ENCODE measurements at places on chromosomes 6 and 20. TPM values are rescaled to one million over a fixed set of nuclear protein-coding genes. Genes with fewer than 3 reads are reported as not detected.

The POM121L2 gene
- not detected for polyA plus RNA-seq

The CDH4 gene
- polyA plus RNA-seq, result 24.1 TPM

The KCNK17 gene
- 0.60 TPM for polyA plus RNA-seq

- peaks cover 18% of the 10 kb centered on the region for H3K4me1 ChIP-seq
- H3K36me3 ChIP-seq, result no peaks in the 10 kb centered on the region
- no peak for DNase-seq
- H3K27ac ChIP-seq, result peak overlapping the region; percentile 63
- no peaks in the 10 kb centered on the region for H3K27me3 ChIP-seq
These were observed 672 bp downstream of the CARMIL1 start for GRCh38 chr6:25279748-25280343.

- peak overlapping the region; percentile 8 for H3K27ac ChIP-seq
- DNase-seq, result no peak
- H3K27me3 ChIP-seq, result no peaks in the 10 kb centered on the region
- no peaks in the 10 kb centered on the region for H3K36me3 ChIP-seq
These were observed 115.6 kb downstream of the TMEM170B start for GRCh38 chr6:11653028-11653583.

GRCh38 chr6:162526960-162527359, 200.6 kb downstream of the PRKN start:
- H3K4me1 ChIP-seq, result no peaks in the 10 kb centered on the region
- no peak overlapping the region for H3K27ac ChIP-seq
- DNase-seq, result no peak
- no peak overlapping the region for H3K4me3 ChIP-seq
- no peaks in the 10 kb centered on the region for H3K36me3 ChIP-seq
- no peaks in the 10 kb centered on the region for H3K27me3 ChIP-seq

DNA sequence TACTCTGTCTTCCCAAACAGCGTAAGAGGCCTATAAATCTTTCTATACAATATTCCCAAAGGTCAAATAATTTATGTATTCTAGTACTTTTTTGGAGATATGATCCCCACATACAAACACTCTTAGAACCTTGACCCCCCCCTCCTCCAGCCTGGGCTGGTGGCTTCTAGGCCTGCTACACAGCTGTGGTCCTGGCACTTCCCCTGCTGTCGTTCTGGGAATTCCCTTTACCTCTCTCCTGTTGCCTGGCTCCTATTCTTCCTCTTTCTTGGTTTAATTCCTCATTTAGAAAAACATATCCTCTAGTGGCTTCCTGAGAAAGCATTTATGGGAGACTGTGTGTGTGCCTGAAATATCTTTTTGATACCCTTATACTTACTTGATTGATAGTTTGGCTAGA, 4.1 kb upstream of the TXLNB start:
- H3K4me1 ChIP-seq, result no peaks in the 10 kb centered on the region
- H3K36me3 ChIP-seq, result no peaks in the 10 kb centered on the region
- H3K4me3 ChIP-seq, result no peak overlapping the region
- no peak for DNase-seq
- H3K27ac ChIP-seq, result no peak overlapping the region
- H3K27me3 ChIP-seq, result no peaks in the 10 kb centered on the region

DNA sequence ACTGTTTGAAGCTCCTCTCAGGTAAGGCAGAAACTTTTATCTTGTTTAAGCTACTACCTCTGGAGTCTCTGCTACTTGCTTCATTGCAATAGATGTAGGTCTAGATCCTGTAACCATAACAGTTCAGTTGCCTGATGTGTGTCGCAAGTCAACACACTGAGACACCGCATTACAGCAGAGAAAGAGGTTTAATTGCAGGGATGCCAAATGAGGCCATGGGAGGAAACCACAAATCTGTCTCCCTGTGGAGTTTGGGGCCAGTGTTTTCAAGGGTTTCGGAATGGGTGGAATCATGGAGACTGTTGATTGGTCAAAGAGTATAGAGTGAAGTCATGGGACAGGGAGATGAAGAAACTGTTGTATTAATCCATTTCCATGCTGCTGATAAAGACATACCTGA, 57.1 kb upstream of the RBM24 start:
- no peaks in the 10 kb centered on the region for H3K27me3 ChIP-seq
- no peak overlapping the region for H3K27ac ChIP-seq
- H3K4me1 ChIP-seq, result no peaks in the 10 kb centered on the region
- H3K4me3 ChIP-seq, result no peak overlapping the region
- no peaks in the 10 kb centered on the region for H3K36me3 ChIP-seq
- DNase-seq, result no peak

- no peaks in the 10 kb centered on the region for H3K36me3 ChIP-seq
- no peaks in the 10 kb centered on the region for H3K4me1 ChIP-seq
- DNase-seq, result no peak
- no peaks in the 10 kb centered on the region for H3K27me3 ChIP-seq
These were observed 71.8 kb upstream of the TIAM2 start for GRCh38 chr6:154923199-154923869.

GRCh38 chr6:41900861-41901260, 5.7 kb upstream of the USP49 start:
- DNase-seq, result no peak
- H3K27ac ChIP-seq, result no peak overlapping the region
- H3K27me3 ChIP-seq, result no peaks in the 10 kb centered on the region
- H3K4me3 ChIP-seq, result no peak overlapping the region
- peaks cover 11% of the 10 kb centered on the region for H3K36me3 ChIP-seq

GRCh38 chr6:74249658-74250057, 553.7 kb downstream of the CD109 start:
- no peak overlapping the region for H3K4me3 ChIP-seq
- no peaks in the 10 kb centered on the region for H3K36me3 ChIP-seq
- H3K27ac ChIP-seq, result no peak overlapping the region
- H3K27me3 ChIP-seq, result no peaks in the 10 kb centered on the region
- H3K4me1 ChIP-seq, result no peaks in the 10 kb centered on the region
- no peak for DNase-seq

DNA sequence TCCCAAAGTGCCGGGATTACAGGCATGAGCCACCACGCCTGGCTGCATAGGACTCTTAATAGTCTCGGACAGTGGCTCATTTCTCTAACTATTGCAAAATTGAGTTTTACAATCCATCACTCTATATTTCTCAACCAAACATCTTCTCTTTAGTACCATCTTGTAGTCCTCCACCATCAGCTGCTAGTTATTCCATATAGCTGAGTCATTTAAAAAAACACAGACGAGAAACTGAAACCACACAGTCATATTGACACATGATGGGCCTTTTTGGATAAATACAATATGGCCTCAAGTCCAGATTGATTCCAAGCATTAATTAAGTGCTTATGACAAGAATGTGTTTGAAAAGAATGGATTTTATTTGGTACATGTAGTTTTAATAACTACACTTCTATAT, 599.1 kb downstream of the MEI4 start:
- no peak overlapping the region for H3K4me3 ChIP-seq
- no peaks in the 10 kb centered on the region for H3K4me1 ChIP-seq
- H3K27me3 ChIP-seq, result no peaks in the 10 kb centered on the region

DNA sequence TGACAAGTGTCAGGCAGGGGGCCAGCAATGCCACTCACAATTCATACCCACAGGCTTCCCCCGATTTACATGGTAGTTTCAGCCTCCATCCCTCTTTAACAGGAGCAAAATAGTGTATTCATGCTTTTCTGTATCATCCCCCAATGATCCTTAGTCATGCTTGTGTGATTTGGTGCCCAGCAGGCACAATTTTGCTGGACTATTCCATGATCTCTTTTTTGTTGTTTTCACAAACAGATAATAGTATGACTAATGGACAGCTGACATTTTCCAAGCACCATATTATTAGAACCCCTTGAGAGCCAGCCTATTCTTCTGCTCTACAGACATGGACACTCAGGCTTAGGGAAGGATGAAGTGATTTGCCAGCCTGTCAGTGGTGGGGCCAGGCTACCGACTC, 128.2 kb upstream of the RIPOR2 start:
- H3K27me3 ChIP-seq, result no peaks in the 10 kb centered on the region
- DNase-seq, result no peak
- H3K4me3 ChIP-seq, result no peak overlapping the region
- peaks cover 3% of the 10 kb centered on the region for H3K4me1 ChIP-seq
- H3K27ac ChIP-seq, result no peak overlapping the region

GRCh38 chr6:66993272-66993671, 1286.2 kb upstream of the EYS start:
- no peak overlapping the region for H3K4me3 ChIP-seq
- H3K27ac ChIP-seq, result no peak overlapping the region
- H3K4me1 ChIP-seq, result no peaks in the 10 kb centered on the region
- no peaks in the 10 kb centered on the region for H3K27me3 ChIP-seq

GRCh38 chr6:13395272-13396237, 67.2 kb upstream of the TBC1D7 start:
- H3K27me3 ChIP-seq, result no peaks in the 10 kb centered on the region
- H3K4me1 ChIP-seq, result peaks cover 22% of the 10 kb centered on the region
- no peak overlapping the region for H3K27ac ChIP-seq
- no peak for DNase-seq

GRCh38 chr6:136647363-136647852, 97.2 kb upstream of the MAP7 start:
- H3K4me3 ChIP-seq, result no peak overlapping the region
- no peaks in the 10 kb centered on the region for H3K36me3 ChIP-seq
- peaks cover 3% of the 10 kb centered on the region for H3K4me1 ChIP-seq
- no peaks in the 10 kb centered on the region for H3K27me3 ChIP-seq
- DNase-seq, result no peak

DNA sequence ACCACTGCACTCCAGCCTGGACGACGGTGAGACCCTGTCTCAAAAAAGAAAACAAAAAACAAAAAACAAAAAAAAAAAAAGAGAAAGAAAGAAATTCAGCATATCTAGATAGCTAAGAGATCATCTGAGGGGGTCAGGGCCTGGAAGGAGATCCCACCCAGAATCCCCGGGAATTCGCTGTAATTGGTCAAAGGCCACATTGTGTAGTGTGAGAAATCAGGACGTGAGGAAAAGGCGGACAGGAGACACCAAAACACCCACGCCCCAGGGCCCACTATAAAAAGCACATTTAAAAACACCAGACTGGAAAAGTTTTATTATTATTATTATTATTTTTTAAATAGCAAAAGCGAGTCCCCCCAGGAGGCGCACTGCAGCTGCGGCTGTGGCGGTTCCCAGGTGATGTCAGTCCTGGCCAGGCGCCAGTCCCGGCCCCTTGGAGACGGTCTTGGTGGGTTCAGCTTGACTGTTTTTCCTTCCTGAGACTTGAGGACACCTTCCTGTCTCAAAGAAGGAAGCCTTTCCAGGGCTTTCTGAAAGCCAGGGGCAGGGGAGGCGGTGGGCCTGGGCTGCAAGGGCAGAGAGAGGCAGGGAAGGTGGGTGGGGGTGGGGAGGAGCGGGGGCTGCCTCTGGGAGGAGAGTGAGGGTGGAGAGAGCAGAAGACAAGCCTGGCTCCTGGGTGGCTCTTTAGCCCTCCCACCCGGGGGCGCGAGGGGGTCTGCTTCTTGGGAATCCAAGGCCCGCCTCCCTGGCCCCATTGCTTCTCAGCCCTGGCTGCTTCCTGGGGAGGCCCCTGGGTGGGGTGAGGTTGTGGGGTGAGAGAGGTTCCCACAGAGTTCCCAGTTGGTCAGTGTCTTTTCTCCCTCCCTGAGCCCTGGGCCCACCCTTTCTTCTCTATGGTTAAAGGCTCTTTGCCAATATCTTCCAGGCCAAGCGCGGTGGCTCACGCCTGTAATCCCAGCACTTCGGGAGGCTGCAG, 14.5 kb downstream of the TCF15 start:
- H3K36me3 ChIP-seq, result no peaks in the 10 kb centered on the region
- H3K27ac ChIP-seq, result no peak overlapping the region
- H3K27me3 ChIP-seq, result no peaks in the 10 kb centered on the region
- peaks cover 3% of the 10 kb centered on the region for H3K4me1 ChIP-seq
- DNase-seq, result no peak

DNA sequence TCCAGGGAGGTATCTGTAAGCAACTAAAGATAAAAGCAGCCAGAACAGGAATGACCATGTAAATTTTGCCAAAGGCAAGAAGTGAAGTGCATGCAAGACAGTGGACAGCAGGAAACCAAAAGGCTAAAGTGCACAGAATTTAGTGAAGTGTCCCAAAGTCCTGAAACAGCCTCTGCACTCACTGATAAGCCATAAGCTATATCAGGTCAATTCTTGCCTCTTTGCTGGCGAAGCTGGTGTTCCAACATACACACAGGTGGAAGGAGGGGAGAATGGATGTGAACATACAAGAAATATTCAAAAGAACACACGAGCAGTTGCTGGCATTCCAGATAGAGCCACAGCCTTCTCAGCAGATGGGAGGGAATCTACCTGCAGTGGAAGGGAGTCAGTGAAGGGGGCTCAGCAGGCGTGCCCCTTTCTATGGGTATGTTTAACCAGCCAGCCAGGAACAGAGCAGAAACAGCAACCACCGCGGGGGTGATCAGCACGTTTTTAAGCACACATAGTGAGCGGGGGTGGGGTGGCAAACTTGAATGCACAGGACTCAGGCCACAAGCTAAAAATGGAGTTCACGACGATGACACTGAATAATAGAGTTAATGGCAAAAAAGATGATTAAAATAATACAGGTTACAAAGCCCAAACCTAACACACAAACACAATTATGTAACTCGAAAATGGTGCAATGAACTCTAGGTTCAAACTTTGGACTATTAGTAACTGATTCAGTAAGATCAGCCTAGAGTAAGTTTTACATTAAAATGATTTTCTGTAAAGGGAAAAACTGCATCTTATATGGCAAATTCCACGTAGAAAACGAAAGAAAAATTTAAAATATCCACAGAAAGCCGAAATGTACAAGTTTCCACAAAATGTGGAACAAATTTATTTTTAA, 1.2 kb downstream of the ECI2 start:
- peaks cover 8% of the 10 kb centered on the region for H3K4me1 ChIP-seq
- H3K27me3 ChIP-seq, result no peaks in the 10 kb centered on the region
- peak; percentile 10 for DNase-seq
- H3K27ac ChIP-seq, result peak overlapping the region; percentile 91
- H3K36me3 ChIP-seq, result peaks cover 7% of the 10 kb centered on the region

- DNase-seq, result no peak
- H3K4me3 ChIP-seq, result peak overlapping the region; percentile 21
- H3K36me3 ChIP-seq, result no peaks in the 10 kb centered on the region
- no peak overlapping the region for H3K27ac ChIP-seq
- no peaks in the 10 kb centered on the region for H3K27me3 ChIP-seq
These were observed 300.2 kb downstream of the UTRN start for GRCh38 chr6:144585217-144585814.

DNA sequence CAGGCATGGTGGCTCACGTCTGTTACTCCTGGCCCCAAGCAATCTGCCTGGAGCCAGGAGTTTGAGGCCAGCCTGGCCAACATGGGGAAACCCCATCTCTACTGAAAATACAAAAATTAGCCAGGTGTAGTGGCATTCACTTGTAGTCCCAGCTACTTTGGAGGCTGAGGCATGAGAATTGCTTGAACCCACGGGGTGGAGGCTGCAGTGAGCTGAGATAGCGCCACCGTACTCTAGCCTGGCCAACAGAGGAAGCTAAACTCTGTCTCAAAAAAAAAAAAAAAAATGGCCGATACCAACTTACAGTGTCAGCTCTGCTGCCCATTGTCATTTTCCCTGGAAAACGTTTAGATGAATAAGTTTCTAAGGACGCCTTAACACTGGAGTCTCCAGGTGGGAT, 489.9 kb downstream of the TFAP2A start:
- H3K27ac ChIP-seq, result no peak overlapping the region
- no peaks in the 10 kb centered on the region for H3K36me3 ChIP-seq
- DNase-seq, result no peak
- H3K27me3 ChIP-seq, result no peaks in the 10 kb centered on the region
- H3K4me3 ChIP-seq, result no peak overlapping the region

Data from spinal cord (tissue), 10 donors.